EH (cell line): ENCODE measurements at places on chromosomes 1 and 21.

DNA sequence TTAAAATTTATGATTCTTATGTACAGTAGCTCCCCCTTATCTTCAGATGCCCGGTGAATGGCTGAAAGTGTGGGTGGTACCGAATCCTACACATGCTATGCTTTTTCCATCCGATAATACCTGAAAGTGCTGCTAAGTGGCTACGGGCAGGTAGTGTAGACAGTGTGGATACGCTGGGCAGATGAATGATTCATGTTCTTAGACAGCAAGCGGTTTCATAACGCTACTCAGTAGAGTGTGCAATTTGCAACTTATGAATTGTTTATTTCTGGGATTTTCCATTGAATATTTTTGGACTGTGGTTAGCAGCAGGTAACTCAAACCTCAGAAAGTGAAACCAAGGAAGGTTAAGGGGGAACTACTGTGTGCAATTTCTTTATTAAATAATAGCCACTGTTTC lies 7.5 kb downstream of the PCP4 start:
- DNase-seq: no peak

DNA sequence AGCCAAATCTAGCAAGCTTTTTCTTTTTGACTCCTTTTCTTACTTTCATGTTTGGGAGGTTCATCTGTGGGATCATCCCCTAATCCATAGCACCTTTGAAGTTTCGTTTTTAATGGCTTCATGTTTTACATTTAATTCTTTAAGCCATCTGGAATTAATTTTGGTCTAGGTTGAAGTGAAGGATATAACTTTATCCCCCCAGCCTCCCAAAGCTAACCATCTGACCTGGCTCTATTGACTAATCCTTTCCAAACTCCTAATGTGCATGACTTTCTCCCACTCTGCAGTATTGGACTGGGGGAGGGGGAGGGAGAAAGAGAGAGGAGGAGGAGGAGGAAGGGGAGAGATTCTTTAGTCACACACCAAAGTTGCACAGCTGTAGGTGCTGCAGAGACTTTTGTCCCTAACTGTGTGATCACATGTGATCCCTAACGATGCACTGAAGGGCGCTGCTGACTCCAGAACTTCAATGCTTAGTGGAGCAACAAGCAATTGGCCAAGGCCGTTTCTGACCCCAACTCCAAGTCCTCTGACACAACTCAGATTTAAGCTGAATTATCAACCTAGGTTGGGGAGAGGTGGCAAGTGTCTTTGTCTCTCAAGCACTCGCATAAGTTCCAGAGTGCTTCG lies 191.6 kb downstream of the HUNK start:
- DNase-seq: no peak

DNA sequence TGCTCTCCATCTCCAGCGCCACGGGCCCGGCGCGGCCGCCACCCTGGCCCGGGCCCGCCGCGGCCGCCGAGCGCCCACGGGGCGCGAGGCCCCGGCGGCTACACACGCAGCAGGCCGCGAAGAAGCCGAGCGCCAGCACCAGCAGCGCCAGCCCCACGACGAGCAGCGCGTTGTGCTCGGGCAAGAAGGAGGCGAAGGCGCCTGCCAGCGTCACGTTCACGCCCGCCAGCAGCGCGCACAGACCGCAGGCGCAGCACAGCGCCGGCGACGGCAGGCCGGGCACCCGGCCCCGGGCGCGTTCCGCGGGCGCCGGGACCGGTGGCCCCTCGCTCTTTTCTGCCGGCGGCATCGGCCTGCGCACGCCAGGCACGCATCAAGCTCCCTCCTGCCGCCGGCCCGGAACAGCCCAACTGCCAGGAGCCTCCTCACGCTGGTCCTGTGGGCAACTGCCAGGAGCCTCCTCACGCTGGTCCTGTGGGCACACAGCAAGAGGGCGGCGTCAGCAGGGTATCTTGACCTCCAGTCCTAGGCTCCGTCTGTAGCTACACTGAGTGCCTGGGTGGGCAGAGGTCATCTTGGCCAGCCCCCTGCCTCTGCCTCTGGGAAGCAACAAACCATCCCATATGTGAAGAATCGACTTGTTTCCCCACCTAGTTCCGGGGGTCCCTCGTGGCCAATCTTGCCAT lies 18.1 kb downstream of the KNCN start:
- DNase-seq: peak; percentile 54

DNA sequence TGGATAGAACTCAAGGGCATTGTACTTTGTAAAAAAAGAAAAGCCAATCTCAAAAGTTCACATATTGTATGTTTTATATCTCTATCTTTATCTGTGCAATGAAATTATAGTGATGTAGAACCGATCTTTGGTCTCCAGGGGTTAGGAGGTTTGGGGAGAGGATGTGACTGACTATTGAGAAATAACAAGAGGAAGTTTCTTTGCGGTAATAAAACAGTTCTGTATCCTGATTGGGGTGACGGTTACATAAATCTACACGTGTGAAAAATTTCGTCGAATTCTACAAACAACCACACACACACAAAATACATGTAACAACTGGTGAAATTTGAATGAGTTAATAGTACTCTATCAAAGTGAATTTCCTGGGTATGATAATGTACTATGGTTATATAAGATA lies 10.6 kb upstream of the OR2T33 start:
- DNase-seq: no peak

DNA sequence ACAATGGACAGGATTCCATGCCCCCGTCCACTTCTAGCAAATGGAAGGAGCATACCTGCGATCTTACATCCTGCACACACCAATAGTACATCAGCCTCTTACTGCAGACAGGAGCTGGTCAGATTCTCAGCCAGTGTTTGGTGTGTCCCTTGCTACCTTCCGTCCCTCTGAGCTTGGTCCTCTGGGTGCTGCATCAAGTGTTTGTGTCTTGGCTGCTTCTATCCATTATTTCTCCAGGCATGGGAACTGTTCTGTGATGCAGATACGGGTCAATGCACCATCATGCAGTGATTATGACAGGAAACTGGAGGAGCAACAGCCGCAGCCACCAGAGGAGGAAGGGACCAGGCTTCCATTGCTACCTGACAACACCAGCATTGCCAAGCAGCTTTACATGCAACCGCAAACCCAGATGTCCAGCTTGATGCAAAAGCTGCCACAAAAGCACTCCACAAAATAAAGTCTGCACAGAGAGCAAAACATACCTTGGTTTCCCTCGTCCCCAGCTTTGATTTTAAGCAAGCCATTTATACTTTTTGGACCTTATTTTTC lies 21.9 kb upstream of the OVAAL start:
- DNase-seq: no peak

DNA sequence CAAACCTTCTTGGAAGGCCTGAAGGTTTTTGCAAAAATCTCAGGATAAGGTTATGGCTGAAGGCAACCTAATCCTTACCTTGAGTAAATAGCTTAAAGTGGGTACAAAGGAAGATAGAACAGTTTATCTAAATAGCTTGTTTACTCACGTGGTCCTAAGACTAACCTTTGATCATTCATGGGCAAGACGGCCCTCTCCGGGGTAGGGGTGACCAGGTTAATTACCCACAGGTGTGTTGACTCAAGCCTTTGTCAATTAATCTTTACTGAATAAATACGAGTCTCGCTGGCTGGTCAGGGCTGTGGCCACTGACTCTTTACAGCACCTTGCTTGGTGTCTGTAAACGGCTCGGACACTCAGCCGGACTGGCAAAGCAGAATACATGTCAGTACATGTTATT lies 10.8 kb downstream of the AADACL4 start:
- DNase-seq: no peak

DNA sequence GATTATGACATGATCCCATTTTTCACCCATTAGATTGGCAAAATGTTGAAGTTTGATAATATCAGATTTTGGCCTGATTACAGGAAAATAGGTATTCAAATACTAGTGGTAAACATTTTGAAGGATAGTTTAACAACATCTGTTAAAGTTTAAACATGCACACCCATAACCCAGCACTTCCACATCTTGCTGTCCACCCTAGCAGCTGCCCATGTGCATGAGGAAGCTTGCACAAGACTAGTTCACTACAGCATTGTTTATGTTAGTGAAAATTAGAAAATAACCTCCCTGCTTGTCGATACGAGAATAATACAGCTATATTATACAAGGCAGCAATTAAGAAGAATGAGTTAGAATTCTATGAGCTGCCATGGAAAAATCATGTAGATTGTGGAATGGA lies 127.6 kb downstream of the C1orf21 start:
- DNase-seq: peak; percentile 7

DNA sequence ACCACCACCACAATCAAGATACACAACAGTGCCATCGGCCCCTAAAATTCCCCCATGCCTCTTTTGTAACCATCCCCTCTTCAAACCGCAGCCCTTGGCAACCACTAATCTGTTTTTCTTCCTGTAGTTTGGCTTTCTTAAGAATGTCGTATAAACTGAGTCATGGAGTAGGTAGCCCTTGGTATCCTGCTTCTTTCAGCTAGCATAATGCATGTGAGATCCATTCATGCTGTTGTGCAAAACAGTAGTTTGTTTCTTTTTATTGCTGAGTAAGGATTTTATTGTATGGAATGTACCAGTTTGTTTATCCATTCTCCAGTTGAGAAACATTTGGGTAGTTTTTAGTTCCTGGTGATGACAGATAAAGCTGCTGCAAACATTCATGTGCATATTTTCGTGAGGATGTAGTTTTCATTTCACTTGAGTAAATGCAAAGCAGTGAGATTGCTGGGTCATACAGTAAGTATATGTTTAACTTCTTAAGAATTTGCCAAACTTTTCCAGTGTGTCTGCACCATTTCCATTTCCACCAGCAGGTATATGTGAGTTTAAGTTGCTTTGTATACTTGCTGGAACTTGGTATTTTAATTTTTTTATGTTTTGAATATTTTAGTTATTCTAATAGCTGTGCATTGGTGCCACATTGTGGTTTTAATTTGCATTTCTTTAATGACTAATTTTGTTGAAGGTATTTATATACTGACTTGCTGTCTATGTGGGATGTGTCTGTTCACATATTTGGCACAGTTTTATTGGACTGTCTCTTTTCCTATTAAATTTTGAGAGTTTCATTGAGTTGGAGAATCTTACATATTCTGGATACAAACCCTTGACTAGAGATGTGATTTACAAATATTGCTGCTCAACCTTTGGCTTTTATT lies 148.4 kb upstream of the MAP1LC3C start:
- DNase-seq: no peak

- DNase-seq: no peak
These were observed 194.6 kb downstream of the NRIP1 start for GRCh38 chr21:14869984-14870852.

GRCh38 chr1:200454425-200454824 lies 44.6 kb upstream of the ZNF281 start:
- DNase-seq: no peak

GRCh38 chr1:110307239-110307974 lies 31.8 kb upstream of the RBM15 start:
- DNase-seq: no peak

DNA sequence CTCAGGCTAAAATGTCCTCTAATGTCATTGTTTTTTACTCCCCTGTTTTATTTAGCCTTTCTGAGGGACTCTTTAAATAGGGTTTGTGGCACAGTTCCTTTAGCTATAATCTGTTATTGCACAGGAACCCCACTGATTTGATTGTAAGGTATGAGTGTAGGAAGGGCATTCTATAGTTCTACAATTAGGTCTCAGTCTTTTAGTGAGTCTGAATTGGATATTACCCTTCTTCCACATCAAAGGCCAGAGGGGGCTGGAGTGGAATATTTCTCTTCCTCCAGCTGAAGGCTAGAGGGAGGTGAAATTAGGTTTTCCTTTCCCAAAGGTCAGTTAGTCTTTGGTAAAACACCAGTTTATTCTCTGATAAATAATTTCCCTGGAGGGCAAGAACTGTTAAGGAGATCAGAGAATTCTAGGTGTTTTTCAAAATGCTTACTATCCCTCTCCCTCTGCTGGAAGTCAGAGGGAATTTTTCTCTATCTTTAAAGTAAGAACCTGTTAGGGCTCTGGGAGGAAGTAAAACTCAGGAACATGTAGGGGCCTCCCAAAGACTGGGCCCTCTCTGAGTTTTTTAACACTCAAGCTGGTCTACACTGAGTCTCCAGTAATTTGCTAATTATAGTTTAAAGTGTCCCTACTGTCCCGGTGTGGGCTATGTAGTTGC lies 176.3 kb upstream of the ZNHIT6 start:
- DNase-seq: peak; percentile 51

- no peak for DNase-seq
These were observed 22.2 kb downstream of the VAV3 start for GRCh38 chr1:107942814-107943213.

DNA sequence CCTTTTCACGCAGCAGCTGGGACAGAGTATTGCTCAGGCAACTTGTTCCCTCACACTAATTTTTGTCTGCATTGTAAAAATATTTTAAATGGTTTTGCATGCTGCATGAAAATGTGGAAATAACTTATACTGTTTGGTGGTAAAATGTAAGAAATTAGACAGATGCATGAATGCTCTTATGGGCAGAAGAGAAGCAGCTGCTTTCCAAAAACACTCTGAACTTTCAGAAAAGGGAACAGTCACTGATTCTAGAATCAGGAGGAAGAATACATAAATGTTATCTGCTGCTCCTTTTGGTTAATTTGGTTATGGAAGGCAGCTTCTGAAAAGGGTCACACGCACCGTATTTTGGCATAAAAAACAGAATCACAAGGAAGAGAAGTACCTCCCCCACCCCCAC lies 87.0 kb upstream of the RUNX1 start:
- no peak for DNase-seq

DNA sequence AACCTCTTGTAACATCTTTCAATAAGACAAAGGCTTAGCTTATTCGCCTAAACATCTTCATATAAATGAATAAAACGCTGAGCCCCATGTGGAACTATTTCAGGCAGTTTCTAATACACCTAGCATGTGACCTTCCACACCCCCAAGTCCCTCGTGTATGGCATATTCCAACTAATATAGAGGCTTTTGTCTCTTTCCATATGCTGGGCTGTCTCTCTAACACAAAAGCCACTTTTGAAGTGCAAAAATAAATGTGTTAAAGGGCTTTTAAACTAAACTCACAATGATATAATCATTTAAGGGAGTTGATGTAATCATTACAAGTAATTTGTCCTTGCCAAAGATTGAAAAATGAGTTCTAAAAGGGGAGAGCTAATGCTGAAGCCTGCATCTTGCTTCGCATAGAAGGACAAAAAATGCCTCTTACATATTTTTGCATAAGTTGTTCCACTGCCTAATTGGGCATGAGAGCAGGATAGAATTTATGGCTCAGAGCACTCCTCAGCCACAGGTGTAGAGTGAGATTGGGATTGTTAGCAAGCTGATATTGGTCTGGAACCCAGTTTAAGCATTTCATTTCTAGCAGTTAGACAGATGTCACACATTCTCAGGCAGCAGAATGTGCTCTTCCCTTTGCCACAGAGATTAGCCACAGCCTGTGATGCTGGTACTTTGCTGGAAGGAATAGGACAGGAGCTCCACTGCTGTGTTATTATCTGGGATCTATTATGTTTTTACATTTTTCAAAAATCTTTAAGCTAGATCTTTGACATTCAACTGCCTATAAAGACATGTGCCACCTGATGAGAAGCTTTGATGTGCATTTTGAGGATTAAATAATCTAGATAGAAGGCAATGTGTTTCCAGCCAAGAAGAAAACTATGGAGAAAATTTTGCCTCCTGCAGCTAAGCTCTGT lies 1044.4 kb downstream of the ADGRL2 start:
- no peak for DNase-seq

- DNase-seq: no peak
These were observed 11.1 kb downstream of the NOS1AP start for GRCh38 chr1:162080472-162081015.

GRCh38 chr1:40901886-40902852 lies 40.0 kb upstream of the CITED4 start:
- peak; percentile 64 for DNase-seq

GRCh38 chr1:214976665-214977064 lies 105.9 kb upstream of the KCNK2 start:
- DNase-seq: no peak

- peak; percentile 50 for DNase-seq
These were observed 21.7 kb upstream of the VASH2 start for GRCh38 chr1:212928323-212929291.
